Activated T-helper 17 cell treated with anti-CD3 and anti-CD28 coated beads, Interleukin-2, amount 50 U/mL, for 72 hours (primary cell): ENCODE measurements at places on chromosomes 12 and 14. TPM values are rescaled to one million over a fixed set of nuclear protein-coding genes. Genes with fewer than 3 reads are reported as not detected.

GRCh38 chr12:70823182-70823976, 97.2 kb downstream of the PTPRR start:
- no peak for ATAC-seq

The LBHD2 gene
- total RNA-seq: not detected

DNA sequence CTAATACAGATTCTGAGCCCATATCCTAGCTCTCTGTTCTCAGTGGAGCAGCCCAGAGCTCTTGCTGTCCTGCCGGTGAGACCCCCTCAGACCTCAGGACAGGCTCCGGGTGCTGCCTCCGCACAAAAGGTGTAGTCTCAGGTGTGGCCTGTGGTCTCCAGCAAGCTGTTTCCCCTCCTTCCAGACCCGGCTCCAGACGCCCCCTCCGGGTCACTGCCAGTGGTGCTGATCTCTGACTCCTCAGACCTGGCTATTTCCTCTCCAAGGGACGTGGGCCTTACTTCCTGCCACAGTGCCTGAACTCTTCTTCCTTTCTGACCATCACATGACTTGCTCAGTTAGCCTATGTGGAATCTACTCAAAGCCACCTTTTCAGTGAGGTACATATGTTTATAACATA, 337.5 kb downstream of the GLT1D1 start:
- ATAC-seq: no peak

- no peak for ATAC-seq
Measured at GRCh38 chr12:108699955-108700563, 31.3 kb downstream of the CORO1C start.

The ADGRD1 gene
- total RNA-seq: 2.7 TPM
